ENCODE measurements at places on chromosomes 11 and 22.

DNA sequence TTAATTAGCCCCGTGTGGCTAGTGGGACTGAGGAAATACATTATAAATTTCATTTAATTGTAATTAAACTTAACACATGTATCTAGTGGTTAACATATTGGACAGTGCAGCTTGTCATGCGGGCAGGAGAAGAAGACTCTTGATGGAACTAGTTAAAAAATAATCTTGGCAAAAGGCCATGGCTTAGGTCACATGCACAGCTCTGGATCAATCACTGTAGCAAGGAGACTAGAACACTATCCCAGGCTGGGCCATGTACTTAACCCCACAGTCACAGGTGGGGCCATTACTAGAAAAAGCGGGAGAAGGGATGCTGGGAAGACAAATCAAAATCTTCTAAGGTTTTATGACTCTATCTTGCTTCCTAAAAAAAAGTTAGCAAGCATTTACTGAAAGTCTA is 8.7 kb upstream of the HEPACAM start:
- H3K36me3 ChIP-seq, result peaks cover 7% of the 10 kb centered on the region
- no peak overlapping the region for H3K27ac ChIP-seq
- peaks cover 17% of the 10 kb centered on the region for H3K4me1 ChIP-seq
- DNase-seq, result no peak

DNA sequence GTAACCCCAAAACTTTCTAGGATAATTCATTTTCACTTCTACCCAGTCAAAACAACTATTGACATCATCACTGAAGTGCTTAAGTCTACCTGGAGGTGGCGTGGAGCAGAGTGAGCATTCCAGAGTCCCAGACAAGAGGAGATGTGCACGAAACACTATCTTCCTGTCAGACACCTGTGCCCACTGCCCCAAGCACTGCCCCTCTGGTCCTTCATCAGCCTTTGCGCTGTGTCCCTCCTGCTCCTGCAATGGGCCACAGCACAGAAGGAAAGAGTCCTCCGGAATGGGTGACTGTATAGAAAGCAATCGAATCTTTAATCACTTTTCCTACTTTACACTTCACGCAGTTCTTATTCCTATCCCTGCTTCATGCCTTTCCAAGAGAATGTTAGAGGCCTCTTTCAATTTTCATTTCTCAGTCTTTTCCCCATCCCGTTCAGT is 512 bp upstream of the GRIA4 start:
- H3K27me3 ChIP-seq, result peaks cover 14% of the 10 kb centered on the region
- DNase-seq, result no peak
- peaks cover 7% of the 10 kb centered on the region for H3K36me3 ChIP-seq
- no peak overlapping the region for H3K27ac ChIP-seq
- no peak overlapping the region for H3K4me3 ChIP-seq

- H3K36me3 ChIP-seq, result no peaks in the 10 kb centered on the region
- peaks cover 14% of the 10 kb centered on the region for H3K27me3 ChIP-seq
- H3K27ac ChIP-seq, result peak overlapping the region; percentile 97
- peaks cover 51% of the 10 kb centered on the region for H3K4me1 ChIP-seq
- peak overlapping the region; percentile 68 for H3K4me3 ChIP-seq
- DNase-seq, result no peak
Measured at GRCh38 chr22:48099671-48100070, 1337.2 kb downstream of the TBC1D22A start.

DNA sequence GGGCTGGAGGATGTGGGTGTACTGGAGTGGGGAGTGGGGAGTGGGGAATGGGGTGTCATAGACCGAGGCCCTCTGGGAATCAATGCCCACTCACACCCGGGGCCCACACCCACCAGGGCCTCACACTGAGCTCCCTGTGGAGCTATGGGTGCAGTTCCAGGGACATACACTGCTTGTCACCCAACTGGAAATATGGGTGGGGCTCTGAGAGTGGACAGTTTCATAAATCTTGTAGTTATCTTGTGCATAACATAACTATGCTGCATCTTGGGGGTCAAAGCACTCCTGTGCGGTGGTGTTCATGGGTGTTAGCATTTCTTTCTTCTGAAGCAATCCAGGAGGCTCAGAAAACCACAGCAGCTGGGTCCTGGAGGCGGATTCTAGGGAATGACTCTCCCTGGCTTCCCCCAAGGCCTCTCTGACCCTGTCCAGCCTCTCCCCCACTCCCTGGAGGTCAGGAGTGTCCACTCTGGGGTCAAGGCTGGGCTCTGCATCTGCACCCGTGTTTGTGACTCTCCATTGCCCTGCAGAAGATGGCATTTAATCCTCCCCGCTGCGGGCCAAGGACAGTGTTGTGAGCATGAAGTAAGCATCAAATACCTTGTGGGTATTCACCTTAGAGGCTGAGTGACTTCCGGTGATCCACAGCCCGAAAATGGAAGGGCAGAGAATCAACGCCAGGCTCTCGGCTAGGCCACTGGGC is 172.5 kb downstream of the CTTN start:
- H3K36me3 ChIP-seq, result no peaks in the 10 kb centered on the region
- H3K27me3 ChIP-seq, result peaks cover 6% of the 10 kb centered on the region
- H3K27ac ChIP-seq, result no peak overlapping the region
- no peak overlapping the region for H3K4me3 ChIP-seq
- no peak for DNase-seq
- no peaks in the 10 kb centered on the region for H3K4me1 ChIP-seq

DNA sequence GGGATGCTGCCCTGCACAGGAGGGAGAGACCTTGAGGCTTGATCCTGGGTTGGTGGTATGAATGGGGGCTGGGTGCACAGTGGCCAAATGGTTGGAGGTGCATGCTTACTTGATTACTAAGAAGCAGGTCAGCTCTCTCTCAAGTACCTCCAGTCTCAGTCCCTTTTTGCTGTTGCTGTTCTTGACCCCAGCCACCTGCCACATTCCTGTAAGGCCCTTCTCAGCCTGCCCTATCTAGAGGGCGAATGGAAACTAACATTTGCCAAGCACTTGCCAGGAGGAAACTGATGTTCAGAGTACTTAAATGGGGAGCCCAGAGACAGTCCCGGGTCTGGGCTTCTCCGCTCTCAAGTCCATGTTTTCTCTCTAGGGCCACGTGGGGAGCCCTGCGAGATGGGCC is 39.9 kb downstream of the CABIN1 start:
- no peak for DNase-seq
- H3K27me3 ChIP-seq, result no peaks in the 10 kb centered on the region
- H3K4me1 ChIP-seq, result no peaks in the 10 kb centered on the region

GRCh38 chr11:88695689-88696414 is 358.3 kb upstream of the CTSC start:
- no peak overlapping the region for H3K27ac ChIP-seq
- DNase-seq, result no peak
- no peaks in the 10 kb centered on the region for H3K36me3 ChIP-seq
- no peaks in the 10 kb centered on the region for H3K27me3 ChIP-seq
- H3K4me1 ChIP-seq, result no peaks in the 10 kb centered on the region

DNA sequence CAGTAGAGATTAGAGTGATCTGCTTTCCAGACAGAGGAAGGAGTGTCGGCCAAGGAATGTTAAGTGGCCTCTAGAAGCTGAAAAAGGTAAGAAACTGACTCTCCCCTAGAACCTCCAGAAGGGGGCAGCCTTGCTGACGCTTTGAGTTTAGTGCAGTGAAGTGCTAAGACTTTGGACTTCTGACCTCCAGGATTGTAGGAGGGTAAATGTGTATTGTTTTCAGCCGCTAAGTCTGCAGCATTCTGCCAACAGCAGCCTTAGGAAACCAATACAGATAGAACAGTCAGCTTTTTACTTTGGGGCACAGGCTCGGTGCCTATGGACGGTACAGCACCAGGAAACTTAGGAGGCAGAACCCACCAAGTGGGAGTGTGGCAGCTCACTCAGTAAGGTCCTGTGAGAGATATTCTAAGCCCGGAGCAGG is 3.6 kb upstream of the TBC1D22A start:
- H3K4me3 ChIP-seq, result no peak overlapping the region
- peaks cover 12% of the 10 kb centered on the region for H3K27me3 ChIP-seq
- DNase-seq, result peak; percentile 55
- H3K4me1 ChIP-seq, result peaks cover 48% of the 10 kb centered on the region

DNA sequence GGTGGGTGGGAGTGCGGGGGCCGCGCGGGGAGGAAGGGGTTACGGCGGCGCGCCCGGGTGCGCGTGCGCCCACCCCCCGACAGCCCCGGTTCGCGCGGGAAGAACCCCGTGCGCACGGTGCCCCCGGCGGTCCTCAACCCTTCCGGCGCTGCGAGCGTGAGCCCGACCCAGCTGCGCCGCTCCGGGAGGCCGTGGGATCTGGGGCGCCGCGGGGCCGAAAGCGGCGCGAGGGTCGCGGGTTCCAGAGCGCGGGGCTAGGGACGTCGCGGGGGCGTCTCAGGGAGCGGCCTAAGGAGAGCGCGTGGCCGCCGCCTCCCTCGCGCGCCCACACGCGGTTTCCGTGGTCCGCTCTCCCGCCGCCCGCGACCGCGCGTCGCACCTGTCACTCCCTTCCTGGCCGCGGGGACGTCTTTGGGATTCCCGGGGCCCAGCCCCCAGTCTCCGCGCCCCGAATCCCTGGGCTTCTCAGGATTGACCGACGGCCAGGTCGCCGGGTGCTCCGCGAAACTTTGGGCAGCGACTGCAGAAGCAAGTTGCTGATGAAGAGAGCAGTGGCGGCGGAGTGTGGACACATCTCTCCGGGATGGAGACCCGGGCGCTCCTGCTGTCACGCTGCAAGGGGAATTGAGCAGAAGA is 582 bp downstream of the SREBF2 start:
- H3K27ac ChIP-seq, result peak overlapping the region; percentile 99
- peak; percentile 67 for DNase-seq
- H3K4me1 ChIP-seq, result peaks cover 51% of the 10 kb centered on the region
- peak overlapping the region; percentile 92 for H3K4me3 ChIP-seq
- H3K27me3 ChIP-seq, result peaks cover 12% of the 10 kb centered on the region

- no peaks in the 10 kb centered on the region for H3K36me3 ChIP-seq
- peaks cover 75% of the 10 kb centered on the region for H3K4me1 ChIP-seq
- H3K4me3 ChIP-seq, result peak overlapping the region; percentile 96
- no peak for DNase-seq
- H3K27ac ChIP-seq, result peak overlapping the region; percentile 90
- H3K27me3 ChIP-seq, result peaks cover 3% of the 10 kb centered on the region
Measured at GRCh38 chr11:62543680-62544444, 2.7 kb downstream of the AHNAK start.

- no peaks in the 10 kb centered on the region for H3K36me3 ChIP-seq
- no peak for DNase-seq
- H3K4me1 ChIP-seq, result no peaks in the 10 kb centered on the region
- no peaks in the 10 kb centered on the region for H3K27me3 ChIP-seq
- no peak overlapping the region for H3K4me3 ChIP-seq
Measured at GRCh38 chr22:44438481-44439131, 59.4 kb downstream of the RTL6 start.

GRCh38 chr11:10752061-10752460 is 1.0 kb downstream of the CTR9 start:
- H3K36me3 ChIP-seq, result peaks cover 3% of the 10 kb centered on the region
- peaks cover 20% of the 10 kb centered on the region for H3K4me1 ChIP-seq
- no peak for DNase-seq
- peak overlapping the region; percentile 96 for H3K27ac ChIP-seq
- H3K27me3 ChIP-seq, result peaks cover 1% of the 10 kb centered on the region
- H3K4me3 ChIP-seq, result peak overlapping the region; percentile 97

DNA sequence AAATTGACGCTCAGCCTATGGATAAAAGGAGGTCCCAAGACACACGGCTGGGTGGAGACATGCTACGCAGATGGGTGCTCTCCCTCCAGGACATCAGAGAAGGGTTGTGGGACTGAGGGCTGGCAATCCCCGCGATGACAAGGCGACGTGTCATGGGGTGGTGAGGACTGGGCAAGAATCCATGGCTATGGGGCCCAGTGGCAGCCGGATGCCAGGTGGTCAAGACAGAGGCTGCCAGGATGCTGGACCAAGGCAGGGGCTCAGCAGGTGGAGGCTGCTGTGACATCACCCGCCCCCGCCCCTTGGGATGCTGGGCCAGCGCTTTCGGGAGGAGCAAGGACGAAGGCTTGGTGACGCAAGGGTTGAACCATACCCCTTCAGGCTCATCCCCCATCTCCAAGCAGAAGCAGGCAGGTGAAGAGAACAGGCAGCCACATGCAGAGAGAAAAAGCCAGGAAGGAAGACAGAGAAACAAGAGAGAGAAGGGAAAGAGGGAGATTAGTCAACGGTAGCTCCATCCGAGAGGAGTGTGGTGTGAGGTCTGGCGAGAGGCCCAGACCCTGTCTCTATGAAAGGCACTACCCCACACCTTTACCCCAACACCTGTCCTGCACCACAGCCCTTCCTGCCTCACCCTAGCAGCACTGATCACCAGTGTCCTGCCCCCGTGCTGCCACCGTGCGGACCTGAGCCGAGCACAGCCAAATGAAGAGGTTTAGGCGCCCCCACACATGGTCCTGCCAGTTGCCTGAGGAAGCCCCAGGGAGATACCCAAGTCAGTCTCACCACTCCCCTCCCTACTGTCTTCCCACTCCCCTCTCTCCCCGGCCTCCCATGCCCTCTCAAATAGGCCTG is 24.1 kb upstream of the RASL10A start:
- DNase-seq, result no peak
- no peak overlapping the region for H3K27ac ChIP-seq
- no peaks in the 10 kb centered on the region for H3K4me1 ChIP-seq
- peaks cover 2% of the 10 kb centered on the region for H3K27me3 ChIP-seq
- H3K4me3 ChIP-seq, result no peak overlapping the region

GRCh38 chr11:108698844-108699642 is 34.2 kb downstream of the DDX10 start:
- no peak for DNase-seq
- H3K36me3 ChIP-seq, result peaks cover 20% of the 10 kb centered on the region

- H3K4me3 ChIP-seq, result no peak overlapping the region
- H3K4me1 ChIP-seq, result no peaks in the 10 kb centered on the region
- H3K36me3 ChIP-seq, result no peaks in the 10 kb centered on the region
Measured at GRCh38 chr11:10893714-10894151, 35.9 kb upstream of the ZBED5 start.

DNA sequence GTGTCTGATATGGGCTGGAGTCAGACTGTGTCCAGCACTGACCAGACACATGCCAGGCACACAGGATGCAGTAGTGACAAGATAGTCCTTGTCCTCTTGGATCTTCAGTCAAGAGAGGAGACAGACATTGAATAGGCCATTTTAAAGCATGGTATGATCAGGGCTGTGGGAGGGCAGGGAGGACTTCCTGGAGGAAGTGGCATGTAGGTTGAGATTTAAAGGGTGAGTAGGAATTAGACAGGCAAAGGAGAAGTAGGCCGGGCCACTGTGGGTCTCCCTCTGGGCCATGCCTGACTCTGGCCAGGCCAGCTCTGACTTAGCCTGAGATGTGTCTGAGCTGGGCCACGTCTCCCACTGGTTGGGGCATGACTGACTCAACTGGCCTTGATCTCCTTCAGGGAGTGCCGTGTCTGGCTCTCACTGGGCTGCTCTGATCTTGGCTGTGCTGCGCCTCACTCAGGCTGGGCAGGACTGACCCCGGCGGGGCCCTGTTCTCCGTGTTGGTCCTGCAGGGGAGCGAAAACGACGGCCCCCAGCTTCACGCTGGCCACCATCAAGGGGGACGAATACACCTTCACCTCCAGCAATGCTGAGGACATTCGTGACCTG is 71.2 kb downstream of the MYO7A start:
- no peaks in the 10 kb centered on the region for H3K36me3 ChIP-seq
- peaks cover 4% of the 10 kb centered on the region for H3K27me3 ChIP-seq
- no peak overlapping the region for H3K27ac ChIP-seq
- H3K4me3 ChIP-seq, result no peak overlapping the region
